ENCODE measurements at places on chromosomes 6 and 20.

- no peak for DNase-seq
These were observed 1.1 kb upstream of the ZBTB46 start for GRCh38 chr20:63831993-63832686.

GRCh38 chr6:168349718-168350210 lies 30.2 kb upstream of the DACT2 start:
- DNase-seq = no peak

GRCh38 chr6:159606786-159607185 lies 86.3 kb downstream of the SOD2 start:
- no peak for DNase-seq

GRCh38 chr6:166005401-166005943 lies 162.2 kb downstream of the TBXT start:
- DNase-seq = no peak

GRCh38 chr6:56961151-56961550 lies 6.2 kb downstream of the BEND6 start:
- no peak for DNase-seq

GRCh38 chr6:36793296-36793912 lies 45.8 kb downstream of the CPNE5 start:
- no peak for DNase-seq

DNA sequence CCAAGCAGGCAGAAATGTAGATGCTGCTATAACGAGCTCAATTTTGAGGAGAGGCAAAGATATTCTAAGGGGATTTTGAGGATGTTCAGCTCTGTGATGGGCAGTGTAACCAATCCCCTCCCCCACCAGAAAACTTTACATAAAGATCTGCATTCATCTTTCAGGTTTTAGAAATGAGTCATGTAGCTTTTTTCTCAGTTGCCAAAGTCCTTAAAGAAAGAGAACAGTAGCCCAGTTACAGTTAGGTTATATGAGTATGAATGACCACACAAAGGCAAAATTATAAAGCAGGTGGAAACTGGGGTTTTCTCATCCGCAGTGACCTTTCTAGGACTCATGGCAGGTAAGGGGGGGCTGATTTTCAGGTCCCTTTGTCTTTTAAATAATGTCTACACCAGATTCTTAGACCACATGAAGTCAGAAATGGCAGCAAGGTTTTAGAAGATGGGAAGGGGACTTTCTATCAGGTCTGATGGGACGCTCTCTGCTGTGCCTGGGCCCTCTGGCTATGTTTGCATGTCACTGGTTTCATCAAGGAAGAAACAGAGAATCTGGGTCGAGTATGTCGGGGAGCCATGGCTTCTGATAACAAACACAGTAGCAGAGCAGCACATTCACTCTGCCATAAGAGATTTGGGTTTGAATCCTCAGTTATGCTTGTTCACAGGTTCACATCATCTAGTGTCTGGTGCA lies 94.7 kb downstream of the CLIC5 start:
- no peak for DNase-seq

DNA sequence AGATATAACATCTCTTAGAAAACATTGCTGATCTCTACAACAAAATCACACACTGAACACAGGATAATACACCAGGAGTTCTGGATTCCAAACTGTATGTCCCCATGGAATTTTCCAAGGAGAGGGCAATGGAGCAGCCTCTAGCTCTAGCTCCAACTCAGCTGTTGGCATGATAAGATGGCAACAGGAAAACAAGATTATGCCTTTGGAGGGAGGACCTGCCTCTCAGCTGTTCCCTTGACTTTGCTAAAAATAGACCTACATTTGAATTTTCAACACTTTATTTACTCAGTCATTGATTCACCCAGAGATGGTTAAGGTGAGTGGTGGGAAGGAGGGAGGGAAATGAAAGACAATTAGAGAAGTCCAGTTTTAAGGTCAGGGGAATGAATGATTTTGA lies 246.7 kb downstream of the ALDH8A1 start:
- no peak for DNase-seq

DNA sequence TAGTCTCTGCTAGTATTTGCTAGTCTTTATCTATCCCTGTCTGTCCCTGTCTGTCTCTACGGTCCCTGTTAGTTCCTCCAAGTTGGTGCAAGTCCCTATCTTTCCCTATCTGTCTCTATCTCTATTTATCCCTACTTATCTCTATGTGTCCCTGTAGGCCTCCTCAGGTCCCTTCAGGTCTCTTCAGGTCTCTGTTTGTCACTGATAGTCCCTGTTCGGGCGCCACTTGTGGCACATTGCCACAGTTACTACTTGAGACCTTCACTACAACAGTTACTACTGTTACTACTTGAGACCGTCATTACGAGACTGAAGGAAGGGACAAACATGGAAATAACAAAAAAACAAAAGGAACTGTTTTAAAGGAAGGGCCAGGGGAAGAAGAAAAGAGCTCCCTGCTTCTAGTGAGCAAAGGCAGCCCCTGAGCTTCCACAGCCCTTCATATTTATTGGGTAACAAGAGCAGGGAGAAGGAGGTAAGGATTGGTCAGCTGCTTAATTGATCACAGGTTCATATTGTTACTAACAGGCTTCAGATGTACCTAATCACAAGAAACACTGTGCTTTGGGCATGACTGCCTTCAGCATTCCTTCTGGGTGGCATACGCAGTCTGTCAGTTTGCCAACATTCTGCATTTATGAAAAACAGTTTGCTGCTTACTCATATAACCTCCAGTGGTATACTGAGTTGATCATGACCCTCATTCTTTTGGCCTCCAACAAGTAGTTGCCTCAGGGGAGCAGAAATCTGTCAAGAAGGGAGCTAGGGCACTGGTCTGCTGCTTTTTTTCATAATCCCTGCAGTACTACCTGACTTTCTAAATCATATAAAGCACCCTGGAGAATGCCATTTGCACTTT lies 8.4 kb downstream of the EPB41L2 start:
- DNase-seq = no peak

DNA sequence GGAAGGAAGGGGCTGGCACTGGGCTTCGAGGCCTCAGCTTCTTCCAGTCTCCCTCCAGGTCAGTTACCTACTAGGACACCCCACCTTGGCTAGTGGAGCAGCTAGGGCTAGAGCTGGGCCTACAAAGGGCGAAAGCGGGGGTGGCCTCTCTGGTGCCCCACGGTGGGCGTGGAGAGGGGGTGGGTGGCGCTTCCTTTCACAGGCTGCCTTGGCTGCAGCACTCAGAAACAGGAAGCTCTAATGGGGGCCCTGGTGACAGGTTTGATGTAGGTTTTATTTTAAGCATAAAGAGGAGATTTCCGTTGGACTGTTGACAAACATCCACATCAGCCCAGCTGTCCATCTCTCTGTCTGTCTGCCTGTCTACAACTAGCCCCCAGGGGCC lies 13.4 kb downstream of the FAM110A start:
- peak; percentile 66 for DNase-seq

GRCh38 chr20:54148947-54149764 lies 24.6 kb downstream of the CYP24A1 start:
- no peak for DNase-seq

DNA sequence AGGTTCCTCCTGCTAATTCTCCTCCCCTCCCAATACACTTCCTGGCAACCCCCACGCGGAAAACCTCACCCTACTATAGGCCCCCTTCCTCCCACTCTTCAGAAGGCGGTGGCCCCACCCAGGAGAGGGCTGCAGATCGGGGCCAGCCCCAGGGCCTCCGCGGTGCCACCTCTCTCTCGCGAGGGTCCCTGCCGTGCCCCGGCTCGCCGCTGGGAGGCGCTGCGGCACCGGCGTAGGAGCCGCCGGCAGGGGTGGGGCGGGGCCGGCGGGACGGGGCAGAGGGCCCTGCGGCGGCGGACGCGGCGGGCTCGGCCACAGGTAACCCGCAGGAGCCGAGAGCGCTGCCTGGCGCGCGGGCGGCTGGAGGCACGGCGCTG lies at the start of gene ANKRD6:
ANKRD6 (plus strand) TSS at position 278 of the 377 bp plus-strand sequence. CDS start 133,825 bp downstream, outside the sequence.
- peak; percentile 98 for DNase-seq

DNA sequence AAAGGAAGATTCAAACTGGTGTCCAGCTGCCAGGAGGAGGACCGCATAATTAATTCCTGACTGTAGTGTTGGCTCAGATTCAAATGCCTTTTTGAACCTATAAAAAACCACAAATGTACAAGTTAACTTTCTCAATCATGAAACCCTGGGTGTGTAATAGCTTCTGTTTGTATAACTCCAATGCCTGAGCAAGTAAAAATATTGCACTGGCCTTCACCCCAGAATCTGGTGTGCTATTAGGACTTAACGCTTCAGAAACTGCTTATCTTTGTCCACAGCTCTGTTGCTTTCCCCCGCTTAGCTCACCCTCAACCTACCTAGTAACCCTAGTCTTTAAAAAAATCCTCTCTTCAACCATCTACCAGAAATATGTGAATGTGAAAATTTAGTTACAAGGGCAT lies 119.1 kb upstream of the MAP7 start:
- DNase-seq = no peak

DNA sequence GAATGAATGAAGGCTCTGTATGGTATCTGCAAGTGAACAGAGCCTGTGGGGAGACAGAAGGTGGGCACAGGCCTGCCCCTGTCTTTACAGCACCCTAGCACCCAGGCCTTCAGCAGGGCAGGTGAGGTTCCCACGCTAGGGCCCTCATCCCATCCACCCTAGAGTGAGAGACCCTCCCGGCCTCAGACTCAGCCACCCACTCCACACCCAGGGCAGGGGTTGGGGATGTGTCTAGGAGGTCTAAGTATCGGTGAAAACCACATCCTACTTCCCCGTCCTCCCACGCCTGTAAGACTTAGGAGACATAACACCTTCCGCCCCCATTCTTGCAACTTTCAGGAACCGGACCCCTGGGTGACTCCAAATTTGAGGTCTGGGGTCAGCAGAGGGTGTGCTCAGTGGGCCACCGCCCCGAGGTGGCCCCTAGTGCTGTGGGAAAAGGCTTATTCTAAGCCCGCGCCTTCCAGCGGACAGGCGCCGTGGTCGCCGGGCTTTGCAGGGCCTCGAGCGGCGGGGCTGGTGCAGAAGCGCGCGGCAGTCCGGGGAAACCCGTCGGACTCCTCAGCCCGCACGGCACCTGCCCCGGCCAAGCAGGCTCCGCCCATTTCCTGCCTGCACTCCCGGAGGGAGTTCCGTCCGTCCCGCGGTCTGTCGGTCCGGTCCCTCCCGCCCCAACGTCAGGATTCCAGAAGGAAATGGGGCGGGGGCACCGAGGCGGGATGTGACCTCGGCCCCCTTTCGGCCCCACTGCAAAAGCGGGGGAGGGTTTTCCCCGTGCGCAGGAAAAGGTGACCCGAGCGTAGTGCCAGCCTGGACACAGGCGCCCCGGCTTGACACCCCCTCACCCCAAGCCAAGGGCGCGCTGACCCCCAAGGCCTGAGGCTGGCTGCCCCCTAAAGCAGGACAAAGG lies 868 bp downstream of the SAMD10 start:
- DNase-seq = peak; percentile 83

DNA sequence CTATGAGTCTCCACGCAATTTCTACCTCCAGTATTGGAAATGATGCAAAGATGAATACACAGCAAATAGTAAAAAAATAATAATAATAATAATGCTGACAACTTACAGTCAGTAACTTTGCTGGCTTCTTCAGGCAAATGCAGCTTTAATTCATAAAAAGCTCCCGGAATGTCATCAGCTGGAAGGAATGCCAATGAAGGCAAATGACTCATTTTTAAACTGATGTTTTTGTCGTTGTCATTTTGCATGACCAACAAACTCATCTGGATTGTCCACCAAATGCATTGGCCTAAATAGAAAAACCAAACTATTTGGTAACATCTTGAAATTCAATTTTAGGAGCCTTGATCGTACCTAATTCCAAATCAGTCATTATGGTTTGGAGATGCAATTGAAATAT lies 217.1 kb downstream of the ALDH8A1 start:
- DNase-seq = no peak

DNA sequence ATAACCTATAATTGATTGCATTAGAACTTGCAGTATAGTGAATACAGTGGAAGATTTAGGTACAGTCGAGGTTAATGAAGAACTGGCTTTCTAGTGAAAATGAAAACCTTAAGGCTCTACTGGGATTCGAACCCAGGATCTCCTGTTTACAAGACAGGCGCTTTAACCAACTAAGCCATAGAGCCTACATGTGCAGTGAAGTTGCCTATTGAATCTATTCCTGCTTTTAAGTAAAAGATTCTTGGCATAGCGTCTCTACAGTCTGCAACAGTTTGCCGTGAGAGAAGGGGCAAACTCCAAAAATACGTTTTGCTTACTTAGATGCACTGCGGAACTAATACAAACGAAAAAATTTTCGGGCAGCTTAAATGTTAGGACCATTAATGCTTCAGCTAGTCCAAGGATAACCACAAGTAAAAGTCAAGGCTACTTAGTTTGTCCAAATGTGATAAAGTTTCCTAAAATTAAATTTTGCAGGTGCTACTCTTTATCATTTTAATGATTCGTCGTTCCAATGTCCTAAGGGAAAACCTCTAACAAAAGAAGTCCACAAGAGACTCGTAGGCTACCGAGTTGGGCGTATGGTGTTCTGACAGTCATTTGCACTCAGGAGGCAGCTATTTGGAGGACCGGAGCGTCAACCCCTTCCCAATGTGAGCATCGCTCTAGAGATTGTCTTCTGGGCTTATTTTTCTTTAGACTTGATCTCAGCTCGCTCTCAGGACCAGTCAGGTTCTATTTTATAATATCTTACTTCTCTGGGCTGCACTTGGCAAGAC lies 31.3 kb upstream of the ZSCAN23 start:
- DNase-seq = no peak

DNA sequence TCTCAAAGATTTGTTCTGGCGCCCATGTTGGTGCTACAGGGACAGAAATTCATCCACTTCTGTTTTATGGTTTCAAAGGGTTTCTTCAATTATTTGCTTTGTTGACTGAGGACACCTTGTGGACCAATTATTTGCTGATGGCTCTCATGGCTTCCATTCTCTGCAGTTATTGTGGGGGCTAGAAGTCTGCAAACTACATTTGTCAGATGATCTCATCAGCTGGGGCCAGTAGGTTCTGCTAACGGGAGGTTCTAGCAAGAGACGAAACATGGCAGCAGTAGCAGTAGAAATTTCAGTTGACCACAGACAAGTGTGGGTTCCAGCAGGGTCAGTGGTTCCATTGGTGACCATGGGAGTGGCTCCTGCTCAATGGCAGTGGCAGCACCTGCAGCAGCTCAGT lies 72.8 kb upstream of the BLCAP start:
- DNase-seq = no peak

DNA sequence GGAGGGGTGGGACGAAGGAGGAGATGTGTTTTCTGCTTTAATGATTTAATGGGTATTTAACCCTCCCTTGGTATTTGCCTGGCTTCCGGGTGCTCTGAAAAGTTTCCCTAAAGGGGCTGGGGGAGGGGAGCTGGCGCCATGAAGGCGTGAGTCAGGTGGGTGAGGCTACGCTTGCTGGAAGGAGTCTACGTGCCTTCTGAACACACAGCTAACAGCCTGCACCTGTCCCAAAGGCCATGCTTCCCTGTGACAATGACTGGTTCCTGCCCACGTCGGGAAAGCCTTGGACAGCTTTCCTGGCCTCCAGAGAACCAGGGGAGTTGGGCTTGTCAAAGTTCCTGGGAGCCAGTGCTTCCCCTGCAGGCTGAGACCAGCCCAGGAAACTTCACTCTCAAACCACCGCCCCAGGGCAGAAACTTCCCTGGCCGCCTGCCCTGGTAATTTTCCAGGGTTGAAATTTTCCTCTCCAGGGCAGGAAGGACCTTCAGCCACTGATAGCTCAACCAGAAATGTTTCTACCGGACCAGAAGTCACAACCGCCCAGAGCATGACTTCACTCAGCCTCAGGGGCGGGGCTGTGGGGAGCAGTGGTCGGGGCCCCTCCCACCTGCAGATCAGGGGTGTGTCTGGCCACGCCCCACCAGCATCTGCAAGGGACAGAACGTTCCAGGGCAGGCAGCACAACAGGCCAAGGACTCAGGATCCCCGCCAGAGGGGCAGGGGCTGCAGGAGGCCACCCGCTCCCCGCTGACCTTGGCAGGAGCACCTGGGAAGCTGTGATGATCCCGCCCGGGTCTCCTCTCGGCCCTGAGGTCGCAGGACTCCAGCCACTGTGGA lies 18.6 kb upstream of the SLCO4A1 start:
- DNase-seq = peak; percentile 93

GRCh38 chr20:56793916-56794315 lies 164.8 kb downstream of the TFAP2C start:
- no peak for DNase-seq
